ENCODE measurements at places on chromosomes 5 and 9.

GRCh38 chr5:36607838-36608783 is 1.7 kb downstream of the SLC1A3 start:
- no peak for DNase-seq

- no peak for DNase-seq
Observed at GRCh38 chr5:169856571-169856970, 123.7 kb downstream of the INSYN2B start.

GRCh38 chr5:3899093-3899492 is 303.5 kb downstream of the IRX1 start:
- no peak for DNase-seq

DNA sequence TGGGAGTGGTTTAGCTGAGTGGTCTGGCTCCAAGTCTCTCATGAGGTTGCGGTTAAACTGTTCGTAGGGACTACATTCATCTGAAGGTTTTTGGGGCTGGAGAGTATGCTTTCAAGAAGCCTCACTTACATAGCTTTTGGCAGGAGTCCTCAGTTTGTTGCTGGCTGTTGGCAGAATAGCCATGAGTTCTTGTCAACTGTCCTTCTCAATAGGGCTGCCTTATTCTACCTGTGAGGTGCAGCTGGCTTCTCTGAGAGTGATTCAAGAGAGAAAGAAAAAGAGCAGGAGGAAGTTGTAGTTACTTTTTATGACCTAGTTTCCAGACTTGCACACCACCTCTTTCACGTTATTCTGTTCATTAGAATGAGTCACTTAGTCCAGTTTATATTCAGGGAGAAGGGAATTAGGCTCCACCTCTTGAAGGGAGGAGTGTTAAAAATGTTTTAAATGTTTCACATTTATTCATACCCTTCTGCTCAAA is 33.2 kb downstream of the YTHDC2 start:
- no peak for DNase-seq

GRCh38 chr5:135950611-135951010 is 4.2 kb downstream of the LECT2 start:
- DNase-seq = no peak

- no peak for DNase-seq
Observed at GRCh38 chr5:181134259-181134658, 3.3 kb upstream of the OR2V1 start.

DNA sequence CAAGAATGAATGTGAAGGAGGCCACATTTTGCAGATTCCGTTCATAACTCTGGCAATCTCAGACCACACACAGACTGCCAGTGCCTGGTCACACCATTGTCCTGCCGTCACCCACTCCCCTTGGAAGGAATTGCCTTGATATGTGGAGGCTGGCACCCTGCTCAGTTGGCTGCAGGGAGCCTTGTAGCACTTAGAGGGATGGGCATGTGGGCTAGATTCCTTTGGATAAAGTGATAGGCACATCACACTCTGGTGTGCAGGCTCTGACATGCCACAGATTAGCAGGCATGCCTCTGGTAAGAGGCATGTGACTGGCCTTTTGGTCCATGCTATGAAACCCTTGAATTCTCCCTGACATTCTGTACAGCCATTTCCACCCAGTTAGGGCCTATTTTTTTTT is 254.6 kb upstream of the PIK3R1 start:
- no peak for DNase-seq

Data from germinal center (tissue), 1 donor.